ENCODE measurements at places on chromosomes 5 and 9.

DNA sequence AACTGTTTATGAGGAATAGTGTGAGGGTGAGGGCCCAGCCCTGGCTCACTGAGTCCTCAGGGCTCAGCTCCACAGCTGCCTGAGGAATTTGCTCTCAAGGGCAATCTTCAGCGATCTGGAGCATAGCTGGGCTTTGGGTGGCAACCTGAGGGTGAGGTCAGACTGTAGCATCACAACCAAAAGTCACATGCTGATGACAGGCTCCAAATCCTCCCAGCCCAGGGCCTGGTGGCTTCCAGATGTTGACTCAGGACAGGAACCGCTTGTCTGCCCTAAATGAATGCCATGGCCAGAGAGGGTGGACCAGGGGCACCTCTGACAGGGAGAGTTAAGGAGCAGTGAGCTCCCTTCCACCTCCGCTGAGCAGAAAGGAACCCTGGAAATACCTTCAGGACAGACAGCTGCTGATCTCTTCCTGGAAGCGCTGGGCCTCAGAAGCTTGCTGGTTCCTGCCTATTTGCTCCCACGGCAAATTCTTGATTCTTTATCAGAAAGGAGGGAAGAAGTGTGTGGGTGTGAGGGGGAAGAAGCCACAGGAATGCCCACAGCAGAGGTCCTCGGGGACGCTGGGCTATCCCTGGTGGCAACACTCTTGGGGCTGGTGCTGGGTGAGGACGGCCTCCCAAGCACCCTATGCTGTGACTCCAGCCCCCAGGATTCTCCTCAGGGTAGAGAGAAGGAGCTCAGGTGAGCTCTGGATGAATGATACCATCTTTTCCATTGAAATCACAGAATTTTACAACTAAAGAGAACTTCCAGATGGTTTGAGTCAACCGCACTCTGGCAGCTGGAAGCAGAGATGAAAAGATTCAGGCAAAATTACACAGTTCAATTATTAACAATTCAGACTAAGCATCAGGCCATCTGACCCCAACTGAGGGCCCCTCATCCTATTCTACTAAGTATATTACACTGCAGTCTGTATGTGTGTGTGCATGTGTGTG is 13.8 kb upstream of the CTSL start:
- DNase-seq, result no peak

- DNase-seq, result no peak
Observed at GRCh38 chr5:27876071-27876470, 837.7 kb upstream of the CDH9 start.

DNA sequence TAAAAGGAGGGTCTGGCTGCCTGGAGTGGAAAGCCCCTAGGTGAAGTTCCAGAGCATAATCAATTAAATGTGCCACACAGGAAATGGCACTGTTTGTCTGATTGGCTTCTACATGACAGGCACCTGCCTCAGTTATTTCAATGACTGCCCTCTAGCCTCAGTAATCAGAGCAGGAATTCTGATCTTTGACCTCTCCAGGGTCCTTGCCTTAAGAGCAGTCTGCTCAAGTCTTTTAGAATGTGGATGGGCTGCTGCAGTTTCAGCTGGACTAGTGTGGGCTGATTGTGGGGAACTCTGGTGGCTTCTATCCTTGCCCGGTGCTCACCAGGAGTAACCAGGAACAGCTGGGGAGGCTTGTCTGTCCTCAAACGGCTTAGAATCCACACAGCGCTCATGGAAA is 98.9 kb downstream of the LIX1 start:
- DNase-seq, result no peak

DNA sequence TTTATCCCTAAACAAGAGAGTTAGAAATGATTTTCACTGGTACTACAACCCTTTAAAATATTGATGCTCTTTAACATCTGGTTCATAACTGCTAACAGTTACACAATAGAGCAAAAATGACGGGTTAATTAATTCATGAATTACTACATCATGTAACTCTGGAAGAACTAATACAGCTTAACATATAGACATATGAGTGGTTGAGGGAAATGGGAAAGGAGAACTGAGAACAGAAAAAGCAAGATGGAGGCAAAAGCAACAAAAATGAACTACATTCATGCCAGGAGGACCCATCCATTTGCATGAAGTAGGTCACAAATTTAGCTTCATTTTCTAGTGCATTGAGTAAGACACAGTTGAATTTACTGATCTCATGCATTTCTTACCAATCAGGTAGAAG is 61.8 kb downstream of the C9 start:
- no peak for DNase-seq

DNA sequence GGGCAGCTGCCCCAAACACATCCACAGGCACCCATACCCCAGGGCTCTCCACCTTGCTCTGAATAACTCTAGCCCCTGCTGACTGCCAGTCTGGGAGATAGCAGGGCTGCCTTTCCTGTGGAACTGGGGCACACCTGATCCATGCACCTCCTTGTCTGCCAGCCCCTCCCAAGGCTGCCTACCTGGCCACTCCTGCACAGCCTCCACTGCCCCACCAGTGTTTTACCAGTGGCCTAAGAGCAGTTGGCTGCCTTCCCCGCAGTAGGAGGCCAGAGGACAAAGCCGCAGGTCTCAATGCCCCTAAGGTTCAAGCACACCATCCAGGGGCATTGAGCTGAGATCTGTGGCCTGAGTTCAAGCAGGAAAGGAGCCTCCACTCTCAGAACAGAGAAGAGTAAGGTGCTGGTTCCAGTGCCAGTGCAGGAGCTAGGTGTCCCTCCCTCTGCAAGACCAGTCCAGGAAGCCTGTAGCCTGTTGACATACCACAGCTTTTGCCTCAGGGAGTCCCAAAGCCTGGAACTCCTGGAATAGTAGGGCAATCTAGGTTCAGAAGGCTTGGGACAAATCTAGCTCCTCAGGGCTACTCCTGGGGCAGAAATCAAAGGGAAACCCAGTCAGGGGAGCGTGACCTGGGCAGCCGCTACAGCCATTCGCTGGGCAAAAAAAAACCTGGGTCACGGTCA is 514.5 kb upstream of the PTGER4 start:
- DNase-seq, result no peak

GRCh38 chr9:125444166-125444565 is 182.5 kb downstream of the GAPVD1 start:
- DNase-seq, result no peak

GRCh38 chr5:153661897-153662296 is 171.4 kb downstream of the GRIA1 start:
- DNase-seq, result no peak

DNA sequence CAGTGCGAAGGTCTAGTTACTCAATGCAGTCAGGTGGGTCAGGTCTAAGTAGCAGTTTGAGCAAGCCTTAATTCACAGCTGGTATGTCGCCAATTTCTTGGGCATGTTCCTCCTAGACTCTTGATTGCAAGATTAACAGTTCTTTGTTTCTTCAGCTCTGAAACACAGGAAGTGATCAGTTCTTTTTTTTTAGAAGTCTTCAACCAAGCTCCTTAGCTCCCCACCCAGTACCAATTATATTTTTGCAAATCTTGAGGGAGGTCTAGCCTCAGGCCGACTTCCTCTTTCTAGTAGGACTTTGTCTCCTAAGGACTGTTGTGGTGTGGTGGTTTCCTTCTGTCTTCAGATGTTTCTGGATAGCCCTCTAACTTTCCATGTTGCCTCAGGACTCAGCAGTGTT is 2054.2 kb downstream of the MAT2B start:
- DNase-seq, result no peak

DNA sequence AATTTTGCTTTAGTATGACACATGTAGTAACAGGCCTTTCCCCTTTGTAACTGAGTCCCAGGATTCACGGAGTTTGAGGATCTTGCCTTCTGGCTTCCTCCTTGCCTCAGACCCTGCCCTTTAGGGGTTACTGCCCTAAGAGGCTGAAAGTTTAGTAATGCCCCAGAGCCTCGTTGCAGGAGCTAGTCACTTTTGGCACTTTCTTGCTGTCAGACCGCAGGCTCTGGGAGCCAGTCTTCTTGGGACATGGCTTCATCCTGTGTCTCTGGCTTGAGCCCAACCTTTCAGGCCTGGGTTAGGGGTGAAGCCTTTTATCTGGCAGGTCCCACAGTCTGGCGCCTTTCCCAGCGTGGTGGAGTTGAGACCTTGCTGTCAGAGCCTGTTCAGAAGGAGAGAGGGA is 185.6 kb upstream of the DMRT1 start:
- DNase-seq, result no peak
